Small intestine (tissue), 16 donors: ENCODE measurements at places on chromosomes 12 and 14.

- DNase-seq: no peak
These were observed 85.3 kb downstream of the PRKCH start for GRCh38 chr14:61406675-61407074.

DNA sequence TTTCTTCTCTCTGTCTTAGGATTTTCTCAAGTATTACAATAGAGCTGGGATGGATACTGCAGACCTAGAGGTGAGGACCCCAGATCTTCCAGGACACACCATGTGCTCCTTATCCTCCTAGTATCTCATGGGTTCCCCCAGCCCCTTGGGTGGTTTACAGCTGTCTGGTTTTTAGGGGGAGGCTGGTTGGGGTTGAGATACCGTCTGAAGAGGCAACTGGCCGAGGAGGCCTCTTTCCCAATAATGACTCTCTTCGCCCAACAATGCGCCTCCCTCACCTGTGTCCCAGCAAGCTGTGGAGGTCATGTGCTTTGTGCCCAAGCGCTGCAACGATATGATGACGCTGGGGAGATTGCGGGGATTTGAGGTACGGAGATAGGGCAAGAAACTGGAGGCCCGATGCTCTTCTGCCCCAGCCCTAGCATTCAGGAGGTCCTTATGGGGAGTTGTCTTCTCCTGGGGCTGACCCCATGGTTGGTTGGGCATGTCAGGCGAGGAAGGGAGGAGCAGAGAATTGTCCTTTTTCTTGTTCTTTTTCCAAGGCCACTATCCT, 3.8 kb downstream of the ARHGEF25 start:
- no peak for DNase-seq

GRCh38 chr14:102913341-102914211, 8.9 kb upstream of the AMN start:
- DNase-seq: no peak

DNA sequence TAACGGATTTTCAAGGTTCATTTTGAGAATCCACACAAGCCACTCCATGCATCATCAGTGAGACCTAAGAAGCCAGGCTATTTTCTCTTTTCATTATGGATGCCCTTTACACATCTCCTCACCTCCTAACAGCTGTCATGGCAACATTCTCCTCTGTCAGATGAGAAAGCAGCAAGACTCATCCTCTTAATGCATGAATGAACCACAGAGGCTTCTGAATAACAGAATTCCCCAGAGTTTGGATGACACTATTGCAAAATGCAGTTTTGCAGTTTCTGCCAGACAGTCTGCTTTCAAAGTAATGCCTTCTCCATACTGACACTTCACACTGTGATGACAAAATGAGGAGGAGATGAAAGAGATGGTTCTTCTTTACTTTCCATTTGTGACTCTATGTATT, 286.7 kb upstream of the GRIP1 start:
- no peak for DNase-seq

- peak; percentile 67 for DNase-seq
These were observed 76.6 kb downstream of the SSPN start for GRCh38 chr12:26271889-26272492.

DNA sequence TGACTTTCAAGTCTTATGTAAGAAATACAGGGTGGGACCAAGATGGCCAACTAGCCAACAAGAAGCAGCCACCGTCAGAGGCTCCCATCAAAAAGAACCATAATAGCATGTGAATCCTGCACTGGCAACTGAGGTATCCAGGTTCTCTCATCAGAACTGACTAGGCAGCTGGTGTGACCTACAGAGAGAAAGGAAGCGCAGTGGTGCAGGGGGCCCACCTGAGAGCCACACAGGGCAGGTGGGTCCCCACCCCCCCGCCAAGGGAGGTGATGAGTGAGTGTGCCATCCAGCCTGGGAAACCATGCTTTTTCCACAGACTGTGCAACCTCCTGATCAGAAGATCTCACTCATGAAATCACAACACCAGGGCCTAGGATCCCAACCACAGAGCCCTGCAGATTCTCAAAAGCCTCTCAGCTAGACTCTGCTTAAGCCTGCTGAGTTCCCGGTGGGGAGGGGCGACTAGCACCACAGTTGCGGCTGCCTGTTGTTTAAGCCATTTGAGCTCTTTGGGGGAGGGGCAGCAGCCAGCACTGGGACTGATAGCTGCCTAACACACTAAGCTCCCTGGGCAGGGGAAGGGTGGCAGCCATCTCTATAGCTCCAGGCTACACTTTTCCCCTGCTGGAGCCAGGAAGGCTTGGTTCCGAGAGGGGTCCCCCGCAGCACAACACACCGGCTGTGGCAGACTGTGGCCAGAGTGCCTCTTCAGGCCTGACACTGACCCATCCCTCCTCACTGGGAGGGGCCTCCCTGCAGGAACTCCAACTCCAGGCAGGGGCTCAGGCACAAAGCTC, 75.3 kb downstream of the GARIN6 start:
- no peak for DNase-seq

DNA sequence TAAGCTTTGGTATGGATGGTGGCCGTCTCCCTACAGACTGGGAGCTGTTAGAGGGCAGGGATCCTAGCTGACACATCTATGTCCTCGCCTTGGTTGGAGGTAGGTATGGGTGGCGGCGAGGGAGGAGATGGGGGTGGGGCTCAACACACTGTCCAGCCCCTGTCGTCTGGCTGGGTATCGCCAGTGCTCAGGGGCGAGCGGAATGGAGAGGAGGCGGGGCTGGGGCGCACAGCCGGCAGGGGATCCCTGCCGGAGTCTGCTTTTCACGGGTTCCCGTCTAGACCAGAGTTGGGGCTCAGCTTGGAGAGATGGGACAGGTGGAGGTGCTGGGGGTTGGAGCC, 16.1 kb downstream of the TAMALIN start:
- no peak for DNase-seq

DNA sequence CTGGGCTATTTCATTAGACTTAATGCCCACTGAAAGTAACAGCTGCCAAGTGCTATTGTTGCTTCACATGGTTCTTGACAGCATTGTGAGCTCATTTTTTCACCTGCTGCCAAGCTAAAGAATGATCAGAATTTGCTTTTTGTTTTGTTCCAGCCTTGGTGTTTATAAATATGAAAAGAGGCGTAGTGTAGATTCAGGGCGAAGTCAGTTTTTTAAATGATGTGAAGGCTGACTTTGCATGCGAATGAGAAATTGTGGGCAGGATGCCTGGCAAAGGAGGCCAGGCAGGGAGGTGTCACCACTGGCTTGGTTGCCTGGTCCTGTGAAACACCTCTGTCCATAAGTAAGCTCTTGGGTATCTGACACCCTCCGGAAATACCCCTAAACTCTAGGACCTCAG, 93.3 kb upstream of the NAP1L1 start:
- DNase-seq: no peak

GRCh38 chr12:52220477-52220876, 12.6 kb upstream of the KRT7 start:
- no peak for DNase-seq

DNA sequence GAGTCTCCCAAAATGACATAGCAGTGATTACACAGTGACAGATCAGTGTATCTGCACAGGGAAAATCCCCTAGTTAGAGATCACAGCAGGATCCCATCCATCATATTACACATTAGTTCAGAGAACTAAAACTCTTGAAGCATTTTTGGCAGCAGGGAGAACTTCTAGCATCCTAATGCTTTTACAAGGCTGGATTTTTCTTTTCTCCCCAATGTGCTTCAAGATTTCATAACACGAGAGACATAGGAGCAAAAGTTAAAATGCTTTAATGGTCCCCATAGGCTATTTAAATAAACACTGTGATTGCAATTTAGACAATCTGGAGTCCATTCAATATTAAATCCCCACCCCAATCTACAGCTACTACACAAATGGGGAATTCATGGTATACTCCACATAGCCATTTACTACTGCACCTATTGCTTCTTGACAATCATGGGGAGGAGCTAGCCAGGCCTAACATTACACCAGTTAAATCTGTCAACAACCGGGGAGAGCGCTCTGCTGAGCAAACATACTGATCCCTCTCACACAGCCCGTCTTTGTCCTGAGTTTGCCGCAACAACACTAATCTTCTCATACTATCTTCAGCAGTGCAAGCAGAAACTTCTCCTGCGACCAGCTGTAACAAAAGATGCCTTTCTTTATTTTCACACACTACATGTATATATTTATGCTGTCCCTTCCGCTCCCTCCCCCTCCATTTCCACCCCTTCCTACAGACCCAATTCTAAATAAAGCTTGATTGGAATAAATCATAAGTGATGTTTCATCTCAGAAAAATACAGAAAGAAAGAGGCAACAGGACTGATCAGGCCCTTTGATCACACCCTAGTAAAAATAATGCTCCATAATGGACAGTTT, 120.3 kb upstream of the SOX5 start:
- DNase-seq: peak; percentile 43

DNA sequence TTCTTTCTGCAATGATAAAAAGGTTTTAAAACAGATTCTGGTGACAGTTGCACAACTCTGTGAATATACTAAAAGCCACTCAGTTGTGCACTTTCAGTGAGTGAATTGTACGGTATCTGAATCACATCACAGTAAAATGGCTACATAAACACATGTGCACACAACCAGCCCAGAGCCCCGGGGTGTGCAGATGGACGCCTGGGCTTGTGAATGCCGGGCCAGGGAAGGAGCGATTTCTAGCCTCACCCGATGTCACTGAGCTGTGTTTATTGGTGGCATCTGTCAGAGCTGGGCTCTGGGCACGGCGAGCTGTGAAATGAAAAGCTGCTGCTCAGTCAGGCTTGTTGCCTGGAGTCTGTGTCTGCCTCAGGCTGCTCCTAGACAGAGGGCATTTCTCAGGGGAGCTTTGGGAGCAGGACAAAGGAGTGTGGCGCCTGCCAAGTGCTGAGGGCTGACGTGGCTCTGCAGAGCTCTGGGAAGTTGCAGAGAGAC, 25.9 kb downstream of the RHOF start:
- DNase-seq: no peak

DNA sequence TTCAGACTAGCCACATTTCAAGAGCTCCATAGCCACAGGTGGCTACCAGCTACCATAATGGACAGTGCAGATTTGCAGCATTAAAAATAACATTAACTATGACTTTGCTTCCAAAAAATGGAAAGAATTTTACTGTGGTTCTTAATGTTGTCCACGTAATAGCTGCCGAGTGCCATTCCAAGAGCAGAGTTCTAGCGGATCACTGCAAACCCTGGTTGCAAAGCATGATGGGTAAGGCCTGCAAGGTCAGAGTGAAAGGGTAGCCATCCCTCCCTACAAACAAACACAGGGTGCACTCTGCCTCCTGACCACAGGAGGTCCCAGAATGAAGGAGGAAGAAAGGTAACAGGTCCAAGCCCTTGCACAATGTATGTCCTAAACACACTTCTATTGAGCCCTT, 157.6 kb downstream of the DPF3 start:
- peak; percentile 13 for DNase-seq

- no peak for DNase-seq
These were observed 280.6 kb upstream of the RTL1 start for GRCh38 chr14:101184104-101184455.

- DNase-seq: no peak
These were observed 23.2 kb upstream of the BCAT1 start for GRCh38 chr12:24972078-24972477.

DNA sequence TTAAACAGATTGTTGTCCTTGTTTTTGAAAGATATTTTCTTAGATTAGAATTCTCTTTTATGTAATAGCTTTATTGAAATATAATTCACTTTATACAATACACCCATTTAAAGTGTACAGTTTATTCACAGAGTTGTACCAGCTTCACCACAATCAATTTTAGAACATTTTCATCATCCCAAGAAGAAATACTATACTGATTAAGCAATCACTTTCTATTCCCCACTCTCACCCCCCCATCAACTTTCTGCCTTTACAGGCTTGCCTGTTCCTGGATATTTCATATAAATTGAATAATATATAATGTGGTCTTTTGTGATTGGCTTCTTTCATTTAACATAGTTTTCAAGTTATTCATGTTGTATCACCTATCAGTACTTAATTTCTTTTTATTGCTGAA, 44.4 kb downstream of the ARHGAP5 start:
- DNase-seq: no peak

DNA sequence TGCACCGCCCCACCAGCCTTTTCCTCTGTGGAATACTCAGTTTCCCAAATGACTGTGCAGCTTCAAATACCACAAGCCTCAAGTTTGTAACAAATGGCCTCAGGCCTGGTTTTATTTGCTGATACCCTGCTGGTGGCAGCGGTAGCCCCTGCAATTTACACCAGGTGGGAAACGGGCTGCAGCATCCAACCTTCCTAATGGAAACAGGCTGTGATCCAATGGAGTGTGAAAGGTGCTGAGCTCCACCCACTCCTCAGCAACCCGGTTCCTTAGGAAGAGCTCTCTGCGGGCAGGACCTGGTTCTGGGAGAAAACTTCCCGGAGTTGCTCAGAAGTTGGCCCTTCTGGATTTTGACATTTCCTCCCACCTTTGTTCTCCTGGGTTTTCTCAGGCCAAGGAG, 41.7 kb upstream of the LTA4H start:
- no peak for DNase-seq

DNA sequence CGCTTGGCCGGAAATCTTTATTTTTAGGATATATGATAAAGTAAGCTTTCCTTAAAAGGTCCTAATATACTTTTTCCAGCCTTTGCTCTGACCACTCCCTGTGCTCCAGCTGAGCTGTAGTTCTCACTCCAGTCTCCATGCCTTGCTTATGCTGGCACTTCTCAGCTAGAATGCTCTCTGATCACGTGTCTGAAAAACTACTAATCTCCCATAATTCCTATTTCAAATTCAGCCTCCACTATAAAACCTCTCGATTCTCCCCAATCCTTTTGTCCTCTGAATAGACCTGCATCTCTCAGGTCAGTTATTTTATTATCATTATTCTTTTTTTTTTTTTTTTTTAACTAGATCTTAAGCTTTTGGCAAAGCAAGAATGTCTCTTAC, 3.7 kb downstream of the BIN2 start:
- DNase-seq: no peak

DNA sequence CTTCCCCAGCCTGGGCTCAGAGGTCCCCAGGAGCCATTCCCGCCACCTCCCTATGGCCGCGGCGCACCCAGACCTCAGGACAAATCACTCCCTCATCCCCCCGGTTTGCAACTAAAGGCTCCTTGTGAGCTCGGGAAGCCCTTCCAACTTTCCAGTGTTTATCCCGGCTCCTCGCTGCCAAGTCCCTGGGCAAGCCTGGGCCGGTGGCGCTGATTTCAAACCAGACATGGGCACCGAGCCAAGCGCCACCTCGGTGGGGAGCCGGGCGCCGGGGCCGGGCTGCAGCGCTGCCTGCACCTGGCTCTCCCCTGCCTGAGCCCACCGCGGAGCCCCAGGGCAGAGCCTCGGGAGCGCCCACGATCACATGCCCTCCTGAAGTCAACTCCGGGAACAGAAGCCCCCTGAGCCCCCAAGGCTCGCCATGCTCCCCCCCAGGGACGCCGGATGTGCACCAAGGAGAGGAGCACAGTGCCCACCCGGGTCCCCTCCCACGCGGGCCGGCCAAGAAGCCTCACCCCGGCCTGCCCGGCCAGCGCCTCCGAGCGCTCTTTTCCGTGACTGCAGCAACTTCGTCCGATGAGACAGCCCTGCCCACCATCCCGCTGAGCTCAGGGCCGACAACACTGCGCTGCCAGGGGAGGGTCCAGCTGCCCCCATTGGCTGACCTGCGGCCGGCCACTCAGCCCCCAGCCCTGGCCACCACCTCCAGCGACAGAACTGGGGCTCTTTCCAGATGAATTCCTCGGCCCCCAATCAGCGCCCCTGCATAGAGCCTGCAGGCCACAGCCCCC, 50.0 kb downstream of the NCOR2 start:
- no peak for DNase-seq

GRCh38 chr12:68497107-68497506, 113.6 kb upstream of the RAP1B start:
- DNase-seq: no peak
